NCI-H1105 treated with DMSO at 0.1 percent for 48 hours (cell line): ENCODE measurements at places on chromosomes 5 and 9.

DNA sequence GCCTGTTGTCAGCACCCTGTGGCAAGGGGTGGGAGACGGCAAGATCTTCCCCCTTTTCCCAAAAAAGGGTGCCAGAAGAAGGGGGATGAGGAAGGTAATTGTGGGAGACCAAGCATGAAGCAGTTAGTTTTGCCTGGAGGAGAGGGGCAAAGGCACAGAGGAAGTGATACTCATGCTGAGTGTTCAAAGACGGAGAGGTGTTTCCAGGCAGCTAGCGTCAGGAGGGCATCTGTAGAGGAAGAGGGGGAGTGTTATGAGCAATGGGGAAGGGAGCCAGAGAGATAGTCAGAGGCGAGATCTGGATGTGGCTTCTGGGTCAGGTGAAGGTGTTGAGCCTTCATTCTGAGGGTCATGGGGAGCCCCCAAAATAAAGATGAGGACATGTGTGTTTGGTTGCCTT, 26.9 kb upstream of the ADAM19 start:
- no peak for DNase-seq

GRCh38 chr9:126834672-126835071, 25.8 kb upstream of the ZBTB34 start:
- no peak for DNase-seq

- DNase-seq: no peak
These were observed 72.5 kb downstream of the EPB41L4A start for GRCh38 chr5:112346411-112347044.

- DNase-seq: no peak
These were observed 20.2 kb upstream of the ORM1 start for GRCh38 chr9:114302727-114303126.

DNA sequence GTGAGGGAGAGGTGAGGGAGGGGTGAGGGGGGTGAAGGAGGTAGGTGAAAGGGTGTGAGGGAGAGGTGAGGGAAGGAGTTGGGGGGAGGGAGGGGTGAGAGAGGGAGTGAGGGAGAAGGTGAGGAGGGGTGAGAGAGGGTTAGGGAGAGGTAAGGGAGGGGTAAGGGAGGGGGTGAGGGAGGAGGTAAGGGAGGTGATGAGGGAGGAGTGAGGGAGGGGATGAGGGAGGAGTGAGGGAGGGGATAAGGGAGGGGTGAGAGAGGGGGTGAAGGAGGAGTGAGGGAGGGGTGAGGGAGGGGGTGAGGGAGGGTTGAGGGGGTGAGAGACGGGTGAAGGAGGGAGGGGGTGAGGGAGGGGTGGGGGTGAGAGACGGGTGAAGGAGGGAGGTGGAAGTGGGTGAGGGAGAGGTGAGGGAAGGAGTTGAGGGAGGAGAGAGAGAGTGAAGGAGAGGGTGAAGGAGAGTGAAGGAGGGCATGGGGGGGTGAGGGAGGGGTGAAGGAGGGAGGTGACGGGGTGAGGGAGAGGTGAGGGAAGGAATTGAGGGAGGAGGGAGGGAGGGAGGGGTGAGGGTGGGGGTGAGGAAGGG, 18.5 kb downstream of the NINJ1 start:
- no peak for DNase-seq

DNA sequence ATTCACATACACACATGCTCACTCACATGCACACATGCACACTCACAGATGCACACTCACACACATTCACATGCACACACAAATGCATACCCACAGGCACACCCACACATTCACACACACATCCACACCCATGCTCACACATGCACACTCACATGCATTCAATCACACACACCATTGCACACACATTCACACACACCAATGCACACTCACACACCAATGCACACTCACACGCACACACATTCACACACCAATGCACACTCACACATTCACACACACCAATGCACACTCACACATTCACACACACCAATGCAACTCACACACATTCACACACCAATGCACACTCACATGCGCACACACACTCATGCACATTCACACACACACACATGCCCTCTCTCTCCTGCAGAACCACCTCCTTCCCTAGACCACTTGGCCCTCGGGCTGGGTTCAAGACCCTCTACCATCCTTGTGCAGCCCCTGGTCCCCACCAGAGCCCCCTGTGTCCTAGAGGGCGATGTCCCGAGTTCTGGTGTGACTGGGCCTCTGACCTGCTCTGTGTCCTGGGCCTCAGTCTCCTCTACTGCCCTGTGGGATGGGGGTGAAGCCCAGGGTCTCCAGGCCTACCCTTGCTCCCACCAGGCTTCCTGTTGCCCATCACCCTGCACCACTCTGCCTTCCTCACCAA, 139.0 kb downstream of the OLFM1 start:
- DNase-seq: no peak

GRCh38 chr5:130624805-130625204, 540.3 kb downstream of the HINT1 start:
- DNase-seq: no peak

DNA sequence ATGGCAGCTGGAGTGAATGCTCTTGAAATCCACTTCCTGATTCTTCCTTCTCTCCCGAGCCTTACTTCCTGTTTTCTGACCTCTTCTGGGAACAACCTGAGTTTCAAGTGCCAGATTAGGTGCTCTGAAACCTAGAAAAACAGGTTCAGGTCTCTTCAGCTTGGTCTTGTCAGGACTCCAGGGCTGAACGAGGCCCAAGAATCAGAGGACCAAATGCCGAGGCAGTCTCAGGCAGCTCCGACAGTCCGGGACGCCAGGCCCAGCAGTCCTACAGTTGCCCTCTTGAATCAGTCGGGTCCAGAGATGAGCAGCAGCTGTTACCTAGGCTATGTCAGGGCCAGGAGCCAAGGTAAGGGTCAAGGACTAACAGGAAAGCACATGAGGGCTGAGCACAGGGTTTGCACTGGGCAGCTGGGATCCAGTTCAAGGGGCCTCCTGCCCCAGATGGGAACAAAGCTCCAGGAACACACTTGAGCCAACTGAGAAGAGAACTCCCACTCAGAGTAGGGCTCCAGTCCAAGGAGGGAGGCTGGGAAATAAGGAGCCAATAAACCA, 38.3 kb upstream of the ADRA1B start:
- DNase-seq: no peak

- peak; percentile 13 for DNase-seq
These were observed 34.6 kb upstream of the TNIP1 start for GRCh38 chr5:151115272-151115905.

DNA sequence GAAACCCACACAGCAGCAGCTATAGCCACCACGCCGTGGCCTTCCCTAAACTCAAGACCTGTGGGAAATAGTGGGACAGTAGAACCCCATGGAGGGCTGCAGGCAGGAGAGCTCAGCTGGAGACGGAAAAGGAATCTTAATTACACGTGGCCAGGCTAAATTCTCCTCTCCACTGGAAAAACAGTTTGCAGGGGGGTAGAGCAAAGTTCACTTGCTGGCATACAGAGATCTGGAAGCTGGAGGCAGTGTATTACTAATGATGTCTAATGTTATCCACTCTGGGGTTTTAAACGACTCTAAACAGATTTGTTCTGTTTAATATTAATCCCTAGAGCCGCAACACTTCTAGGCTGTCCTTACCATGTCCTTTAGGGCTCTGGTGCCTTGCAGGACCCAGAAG, 257.1 kb downstream of the SAXO1 start:
- no peak for DNase-seq

- DNase-seq: no peak
These were observed 254.1 kb upstream of the ACTBL2 start for GRCh38 chr5:57736716-57737115.

GRCh38 chr5:169668732-169669131, 31.7 kb downstream of the DOCK2 start:
- DNase-seq: no peak

DNA sequence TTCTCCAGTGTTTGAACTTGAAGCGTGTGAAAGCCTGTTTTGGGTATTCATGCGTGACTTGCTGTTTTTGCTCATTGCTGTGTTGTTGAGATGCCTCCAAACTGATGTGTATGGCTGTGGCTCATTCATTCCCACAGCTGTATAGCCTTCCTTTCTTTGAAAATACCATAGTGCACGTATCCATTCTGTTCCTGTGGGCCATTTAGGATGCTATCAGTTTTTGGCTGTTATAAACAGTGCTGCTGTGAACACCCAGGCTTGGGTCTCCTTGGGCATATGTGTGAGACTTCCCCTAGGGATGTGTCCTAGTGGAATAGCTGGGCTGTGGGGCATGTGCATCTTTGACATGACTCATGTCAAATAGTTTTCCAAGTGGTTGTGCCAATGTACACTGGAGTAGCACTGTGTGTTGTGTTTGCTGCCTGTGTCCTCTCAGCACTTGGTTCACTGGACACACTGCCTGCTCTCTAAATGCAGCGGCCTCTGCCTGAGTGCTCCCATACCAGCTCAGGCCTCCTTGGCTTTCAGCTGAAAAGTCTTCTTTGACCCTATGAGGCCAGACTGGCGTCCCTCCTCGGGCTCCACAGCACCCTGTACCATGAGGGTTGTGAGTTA, 102.6 kb upstream of the TBC1D2 start:
- no peak for DNase-seq

GRCh38 chr9:26904070-26904469, 11.5 kb upstream of the CAAP1 start:
- DNase-seq: no peak

GRCh38 chr5:40453689-40454088, 226.0 kb upstream of the PTGER4 start:
- no peak for DNase-seq

DNA sequence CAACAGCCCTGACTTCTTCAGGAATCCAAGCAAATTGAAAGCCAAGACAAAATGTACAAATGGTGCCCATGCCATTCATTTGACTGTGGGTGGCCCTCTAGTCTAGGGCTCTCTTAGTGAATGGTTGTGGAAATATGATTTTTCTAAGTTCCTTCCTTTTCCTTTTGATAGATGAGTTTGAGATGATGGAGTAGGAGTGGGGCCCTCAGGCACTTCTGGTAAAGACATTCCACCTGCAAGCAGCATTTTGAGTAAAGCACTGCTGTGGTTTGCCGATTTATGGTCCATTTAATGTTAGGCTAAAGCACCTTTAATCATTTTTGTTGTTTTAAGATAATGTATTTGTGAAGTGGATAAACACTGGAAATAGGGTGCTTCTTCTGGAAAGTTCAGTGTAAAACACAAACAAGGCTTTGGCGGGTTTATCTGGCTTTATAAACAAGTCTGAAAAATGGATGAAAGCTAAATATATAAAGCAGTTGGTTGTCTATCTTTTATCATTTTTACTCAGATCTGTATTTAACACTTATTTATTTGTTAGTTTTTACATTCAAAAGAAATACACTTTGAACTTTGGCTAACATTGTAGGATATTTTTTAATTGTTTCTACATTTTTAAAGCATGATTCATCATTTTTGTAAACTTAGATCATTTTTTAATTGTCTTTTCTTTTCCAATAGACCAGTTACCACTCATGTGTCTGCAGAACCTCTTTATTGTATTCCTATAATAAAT, 213.5 kb downstream of the PJA2 start:
- DNase-seq: no peak

DNA sequence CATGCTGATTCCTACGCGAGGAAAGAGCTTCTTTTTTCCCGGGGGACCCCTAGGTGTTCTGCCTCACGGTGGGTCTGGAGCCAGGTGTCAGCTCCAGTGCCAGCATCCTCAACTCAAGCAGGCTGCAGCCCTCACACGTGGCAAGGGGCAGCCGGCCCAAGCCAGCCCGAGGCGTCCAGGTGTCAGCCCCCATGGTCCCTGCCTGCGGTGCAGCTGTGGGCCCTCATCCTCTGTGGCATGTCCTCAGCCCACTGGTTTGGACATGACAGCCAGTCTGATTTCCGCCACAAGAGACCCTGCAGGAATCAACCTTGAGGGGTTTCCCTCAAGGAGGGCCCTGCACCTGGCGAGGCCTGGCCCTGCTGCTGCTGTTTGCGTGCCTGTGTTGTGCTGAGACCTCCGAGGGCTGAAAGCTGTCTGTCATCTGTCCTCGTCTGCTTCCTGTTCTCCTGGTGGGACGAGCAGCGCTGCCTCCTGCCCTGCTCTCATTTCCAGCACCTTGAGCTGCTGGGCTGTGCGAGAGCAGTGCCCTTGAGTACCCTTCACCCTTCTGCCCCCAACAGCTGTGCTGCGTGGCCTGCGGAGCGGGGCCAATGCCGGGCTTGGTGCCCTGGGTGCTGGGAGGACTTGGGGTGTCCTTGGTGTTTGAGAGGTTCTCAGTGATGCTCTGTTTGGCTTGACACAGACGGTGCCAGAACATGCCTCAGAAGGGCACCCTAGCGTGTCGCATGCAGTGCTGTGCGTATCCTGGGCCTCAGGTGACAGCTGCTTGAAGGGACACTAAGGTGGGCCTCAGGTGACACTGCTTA, 137.6 kb downstream of the CACNA1B start:
- no peak for DNase-seq

DNA sequence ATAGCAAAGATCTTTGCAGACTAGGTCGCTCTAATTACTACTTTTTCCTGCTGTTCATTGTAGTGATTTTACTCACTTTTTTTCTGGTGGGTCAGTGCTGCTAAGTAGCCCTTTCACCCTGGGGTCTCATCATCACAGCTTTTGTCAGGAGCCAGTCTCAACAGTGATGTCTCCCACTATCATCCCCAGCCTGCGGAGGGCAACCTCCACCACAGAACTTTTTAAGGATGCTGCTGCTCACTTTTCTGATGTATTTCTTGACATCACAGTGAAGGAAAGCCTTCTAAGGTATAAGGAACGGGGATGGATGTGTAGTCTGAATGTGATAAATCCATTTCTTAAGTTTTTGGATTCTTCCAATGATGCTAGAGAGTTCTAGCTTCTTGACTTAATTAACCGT, 242.5 kb upstream of the RIOK2 start:
- peak; percentile 2 for DNase-seq

GRCh38 chr5:96673127-96673526, 11.0 kb downstream of the CAST start:
- no peak for DNase-seq

- DNase-seq: no peak
These were observed 21.1 kb upstream of the TLR4 start for GRCh38 chr9:117682955-117683710.

DNA sequence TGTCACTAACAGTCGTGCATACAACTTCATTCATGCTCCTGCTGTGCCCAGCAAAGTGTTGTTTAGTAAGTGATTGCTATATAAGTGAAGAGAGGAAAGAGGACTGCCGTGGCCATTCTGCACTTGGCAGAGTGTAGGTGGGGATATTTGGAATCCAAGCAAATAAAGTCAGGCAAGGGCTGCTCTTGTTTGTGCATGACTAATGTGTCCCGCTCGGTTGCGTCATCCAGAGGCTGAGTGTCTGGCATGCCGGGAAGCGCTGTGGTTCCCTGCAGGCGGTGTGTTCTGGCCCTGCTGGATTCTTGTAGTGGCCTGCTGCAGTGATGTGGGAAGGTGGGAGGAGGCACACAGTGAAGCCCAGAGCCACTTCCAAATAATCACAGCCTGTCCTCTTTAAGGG, 136.9 kb upstream of the ANKH start:
- no peak for DNase-seq

DNA sequence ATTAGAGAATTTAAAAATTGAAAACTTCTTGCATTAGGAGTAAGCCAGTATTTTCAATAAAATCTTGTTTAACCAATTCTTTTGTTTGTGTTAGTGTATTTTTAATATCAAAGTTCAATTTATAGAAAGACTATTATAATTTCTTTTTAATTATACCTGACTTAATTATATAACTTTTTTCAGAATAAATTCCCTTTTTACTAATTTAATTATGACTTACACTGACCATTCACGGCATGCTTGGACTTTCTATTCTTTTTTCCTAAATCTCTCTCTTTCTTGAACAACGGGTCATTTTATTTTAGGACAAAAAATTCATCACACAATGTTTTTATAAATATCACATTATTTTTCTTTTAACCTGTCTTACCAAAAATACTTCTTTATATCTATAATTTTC, 555.3 kb upstream of the PTGER4 start:
- DNase-seq: no peak
